ENCODE measurements at places on chromosomes 2 and 18.

DNA sequence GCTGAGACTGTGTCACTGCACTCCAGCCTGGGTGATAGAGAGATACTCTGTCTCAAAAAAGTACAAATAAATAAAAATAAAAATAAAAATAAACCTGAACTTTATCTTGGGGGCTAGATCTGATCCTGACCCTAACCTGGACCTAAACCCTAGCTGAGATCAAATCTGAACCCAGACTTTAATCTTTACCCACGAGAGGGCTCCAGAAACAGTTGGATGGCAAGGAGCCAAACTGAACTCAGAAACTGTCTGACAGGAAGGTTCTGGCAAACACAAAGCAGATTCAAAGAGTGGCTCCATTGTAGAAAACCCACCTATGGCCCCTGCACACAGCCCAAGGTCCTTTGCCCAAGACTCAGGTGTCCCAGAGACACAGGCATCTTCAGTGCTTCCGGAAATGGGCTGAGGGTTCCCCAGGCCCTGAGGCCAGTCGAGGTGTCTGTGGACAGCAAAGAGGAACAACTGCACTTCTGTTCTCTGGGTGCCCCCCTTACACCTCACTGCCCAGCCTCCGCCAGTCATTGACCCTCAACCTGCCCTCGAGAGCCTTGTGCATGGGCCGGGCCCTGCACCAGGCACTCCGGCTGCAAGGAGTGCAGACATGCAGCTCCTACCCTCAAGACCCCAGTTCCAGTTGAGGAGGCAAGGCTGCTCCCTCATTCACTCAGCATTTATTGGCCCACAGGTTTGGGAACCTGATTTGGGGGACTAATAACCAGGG is 95.2 kb downstream of the TFCP2L1 start:
- DNase-seq = no peak

- no peak for DNase-seq
These were observed 279.2 kb downstream of the PTPRM start for GRCh38 chr18:7846335-7846734.

DNA sequence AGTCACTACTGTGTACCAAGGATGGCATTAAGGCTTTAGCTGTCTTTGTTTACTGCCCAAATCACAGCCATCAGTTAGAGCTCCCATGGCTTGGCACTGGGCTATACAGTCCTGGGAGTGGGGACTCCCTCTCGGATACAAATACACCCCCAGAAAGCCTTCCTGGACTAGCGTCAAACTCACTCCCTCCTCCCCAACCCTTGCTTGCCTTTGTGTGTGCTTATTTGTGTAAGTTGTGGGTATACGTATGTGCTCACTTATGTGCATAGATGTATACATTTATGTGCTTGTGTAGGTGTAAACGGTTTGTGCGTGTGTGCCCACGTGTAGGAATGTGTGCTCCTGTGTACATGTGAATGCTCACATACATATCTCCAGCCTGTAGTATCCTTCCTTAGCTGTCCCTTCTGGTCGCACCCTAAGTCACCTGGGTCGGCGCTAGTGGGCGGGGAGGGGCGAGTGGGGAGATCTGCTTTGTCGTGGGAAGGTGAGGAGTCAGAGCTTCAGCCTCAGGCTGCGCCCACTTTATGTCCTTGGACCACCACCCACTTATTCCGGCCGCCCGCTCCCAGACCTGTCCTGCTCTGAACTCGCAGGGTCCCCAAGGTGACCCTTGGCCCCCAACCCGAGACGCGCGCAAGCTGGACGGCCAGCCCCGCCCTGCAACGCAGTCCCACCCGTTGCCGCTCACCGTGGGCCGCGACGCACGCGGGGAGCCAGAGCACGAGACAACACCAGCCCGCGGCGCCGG is 461 bp downstream of the PRADC1 start:
- no peak for DNase-seq

- DNase-seq = no peak
These were observed 1.0 kb downstream of the ZDBF2 start for GRCh38 chr2:206275312-206276055.

- no peak for DNase-seq
These were observed 547.2 kb downstream of the ZNF804A start for GRCh38 chr2:185145316-185146121.

DNA sequence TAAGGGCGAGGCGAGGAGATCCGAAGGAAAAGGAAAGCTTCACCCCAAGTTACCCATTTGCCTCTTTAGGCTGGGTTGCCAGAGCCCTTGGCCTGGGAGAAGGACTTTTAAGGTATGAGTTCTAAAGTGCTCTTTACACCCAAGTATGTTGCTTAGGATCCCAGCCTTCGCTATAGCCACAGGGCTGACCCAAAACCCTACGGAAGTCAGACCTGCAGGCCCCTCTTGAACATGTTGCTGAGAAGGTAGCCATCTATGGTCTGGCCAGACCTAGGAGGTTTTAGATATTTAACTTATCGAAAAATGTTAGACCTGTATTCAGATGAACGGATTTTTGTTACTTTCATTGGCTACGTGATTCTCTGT is 95.4 kb downstream of the PMS1 start:
- no peak for DNase-seq

DNA sequence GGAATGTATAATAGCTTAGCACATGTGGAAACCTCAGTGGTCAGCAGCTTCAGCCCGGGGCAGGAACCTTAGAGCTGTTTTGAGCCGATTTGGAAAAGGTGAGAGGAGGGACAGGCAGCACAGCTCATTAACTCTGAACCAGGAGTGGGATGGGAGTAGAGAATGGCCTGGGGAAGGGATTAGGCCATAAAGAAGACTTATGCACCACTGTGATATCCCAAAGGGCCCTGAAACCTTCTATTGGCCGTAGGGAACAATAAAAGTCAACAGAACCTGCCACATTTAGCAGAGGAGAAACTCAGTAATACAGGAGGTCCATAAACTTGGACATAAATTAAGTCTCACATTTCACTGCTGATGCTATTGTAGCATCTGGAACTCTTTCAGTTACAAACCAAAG is 124.2 kb upstream of the REV1 start:
- DNase-seq = no peak

- DNase-seq = no peak
These were observed 372.8 kb upstream of the RND3 start for GRCh38 chr2:150860301-150860700.

GRCh38 chr18:44887227-44887631 is 206.5 kb downstream of the SETBP1 start:
- DNase-seq = no peak
